ENCODE measurements at places on chromosomes 6 and 20.

- DNase-seq = no peak
Observed at GRCh38 chr6:115668781-115669180, 391.9 kb downstream of the FRK start.

GRCh38 chr20:48716086-48716485 lies 111.7 kb downstream of the PREX1 start:
- DNase-seq = no peak

- DNase-seq = no peak
Observed at GRCh38 chr6:163771180-163771579, 356.7 kb downstream of the QKI start.

DNA sequence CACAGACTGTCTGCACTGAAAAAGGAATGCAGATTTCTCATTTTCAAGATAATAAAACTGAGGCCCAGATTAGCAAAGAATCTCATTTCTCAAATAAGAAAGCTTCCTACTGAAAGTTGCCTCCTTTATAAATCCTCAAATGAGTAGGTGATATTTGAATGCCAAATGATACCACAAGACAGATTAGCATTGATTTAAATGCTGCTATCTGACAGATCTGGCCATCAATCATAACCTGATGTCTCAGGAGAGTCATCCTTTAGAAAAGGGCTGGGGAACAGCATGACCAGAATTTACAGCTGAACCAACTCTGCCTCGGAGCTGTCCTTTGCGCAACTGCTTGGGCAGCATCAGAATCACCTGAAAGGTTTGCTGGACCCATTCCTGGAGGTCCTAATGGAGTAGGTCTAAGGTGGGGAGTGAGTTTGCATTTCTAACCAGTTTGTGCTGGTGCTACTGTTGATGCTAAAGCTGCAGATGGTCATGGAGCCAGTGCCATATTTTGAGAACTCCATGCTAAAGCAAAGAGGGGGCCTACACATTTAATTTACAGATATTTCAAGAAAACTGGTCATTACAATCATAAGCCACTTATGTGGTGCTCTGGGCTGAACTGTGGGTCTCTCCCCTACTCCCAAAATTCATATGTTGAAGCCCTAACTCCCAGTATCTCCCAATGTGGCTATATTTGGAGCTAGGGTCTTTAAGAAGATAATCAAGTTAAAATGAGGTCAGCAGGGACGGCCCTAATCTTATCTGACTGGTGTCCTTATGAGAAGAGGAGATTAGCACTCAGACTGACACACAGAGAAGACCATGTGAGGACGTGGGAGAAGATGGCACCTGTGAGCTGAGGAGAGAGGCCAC lies 295.5 kb upstream of the JARID2 start:
- DNase-seq = no peak

GRCh38 chr6:136958168-136958567 lies 36.1 kb downstream of the SLC35D3 start:
- no peak for DNase-seq

DNA sequence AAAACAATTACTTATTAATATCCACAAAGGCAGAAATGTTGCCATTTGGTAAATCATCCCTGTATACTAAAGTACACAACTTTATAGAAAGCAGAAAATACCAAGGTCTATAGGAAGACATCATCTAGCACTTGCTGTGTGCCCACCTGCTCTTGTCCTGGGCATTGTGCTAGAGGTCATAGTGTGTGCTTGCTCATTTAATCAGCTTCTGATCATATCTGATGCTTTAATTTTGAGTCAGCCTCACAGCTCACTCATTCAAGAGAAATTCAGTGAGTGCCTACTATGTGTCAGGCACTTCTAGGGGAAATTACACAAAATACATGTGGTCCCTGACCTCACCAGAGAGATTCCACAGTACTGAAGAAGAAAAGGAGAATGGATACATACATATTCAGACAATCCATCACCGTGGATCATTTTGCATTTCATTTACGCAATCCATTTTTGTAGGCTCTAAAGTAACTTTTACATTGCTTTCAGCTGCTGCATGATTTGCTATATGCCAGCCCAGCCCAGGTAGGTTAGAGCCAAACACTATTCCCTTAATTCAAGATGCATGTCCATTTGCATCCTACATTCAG lies 167.9 kb upstream of the MCHR2 start:
- DNase-seq = no peak

GRCh38 chr20:61478094-61478493 lies 226.0 kb downstream of the CDH4 start:
- DNase-seq = no peak

- DNase-seq = peak; percentile 34
Observed at GRCh38 chr6:159979136-159979874, 10.4 kb downstream of the IGF2R start.

- DNase-seq = no peak
Observed at GRCh38 chr6:41623330-41623729, 14.9 kb upstream of the MDFI start.

GRCh38 chr20:57753332-57754164 lies 43.7 kb upstream of the PMEPA1 start:
- DNase-seq = no peak

DNA sequence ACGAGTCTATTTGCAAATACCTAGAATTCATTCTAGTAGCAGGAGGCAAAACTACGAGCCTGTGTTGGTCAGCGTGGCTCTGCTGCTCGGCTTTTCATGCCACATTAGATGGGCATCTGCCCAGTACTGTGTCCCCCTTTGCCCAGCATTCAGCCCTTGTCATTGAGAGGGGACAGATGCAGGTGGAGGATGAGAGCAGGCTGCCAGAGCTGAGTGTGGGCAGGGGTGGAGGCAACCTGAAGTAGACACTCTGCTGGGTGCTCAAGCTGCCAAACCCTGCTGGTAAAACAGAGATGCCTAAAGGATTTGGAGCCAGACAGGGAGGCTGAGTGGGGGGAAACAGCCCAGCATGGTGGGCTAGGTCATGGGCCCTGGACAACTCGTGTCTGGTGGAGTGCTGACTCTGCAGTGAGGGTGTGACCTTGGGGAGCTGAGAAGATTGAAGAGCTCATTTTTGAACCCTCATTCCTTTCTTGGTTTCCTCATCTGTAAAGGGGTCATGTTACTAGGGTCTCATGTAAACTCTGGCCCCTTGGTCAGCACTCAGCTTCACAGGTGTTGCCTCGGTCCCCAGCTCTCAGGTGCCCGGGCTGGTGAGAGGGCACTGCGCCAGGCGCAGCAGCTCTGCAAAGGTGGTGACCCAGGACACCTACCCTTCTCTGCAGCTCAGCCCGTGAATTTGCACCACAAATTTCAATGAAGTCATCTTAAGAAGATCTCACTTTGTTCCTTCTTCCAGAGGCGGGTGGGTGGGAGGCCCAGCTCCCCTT lies 64.2 kb upstream of the BHLHE23 start:
- no peak for DNase-seq

- DNase-seq = no peak
Observed at GRCh38 chr6:22468256-22468965, 101.0 kb upstream of the HDGFL1 start.

GRCh38 chr6:118746145-118746824 lies 94.9 kb upstream of the CEP85L start:
- DNase-seq = no peak

DNA sequence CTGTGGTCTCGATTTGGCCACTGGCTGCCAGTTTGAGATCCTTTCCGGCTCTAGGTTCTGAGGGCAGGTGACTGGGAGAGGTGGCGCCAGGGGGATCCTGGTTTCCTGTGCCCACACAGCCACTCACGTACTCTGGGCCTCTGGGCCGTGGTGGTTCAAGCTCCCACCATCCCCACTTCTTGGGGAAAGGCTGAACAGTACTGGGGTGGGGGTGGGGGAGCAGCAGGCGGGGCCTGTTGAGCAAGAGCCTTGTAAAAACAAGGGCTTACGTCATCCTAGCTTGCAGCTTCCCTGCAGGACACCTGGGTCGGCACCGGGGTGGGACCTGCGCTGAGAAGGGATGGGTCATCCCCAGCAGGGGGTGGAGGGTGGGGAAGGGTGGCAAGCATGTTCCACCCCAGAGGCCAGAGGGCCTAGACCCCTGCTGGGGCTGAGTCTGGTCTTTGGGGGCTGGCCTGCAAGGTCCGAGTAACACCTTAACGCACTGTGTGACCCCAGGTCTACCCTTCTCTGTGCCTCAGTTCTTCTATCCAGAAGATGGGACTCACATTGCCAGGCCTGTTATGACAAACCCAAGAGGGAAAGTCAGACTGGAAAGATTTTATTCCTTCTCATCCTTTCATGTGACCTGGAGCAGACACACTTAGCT lies 3.1 kb upstream of the CEBPB start:
- DNase-seq = no peak

DNA sequence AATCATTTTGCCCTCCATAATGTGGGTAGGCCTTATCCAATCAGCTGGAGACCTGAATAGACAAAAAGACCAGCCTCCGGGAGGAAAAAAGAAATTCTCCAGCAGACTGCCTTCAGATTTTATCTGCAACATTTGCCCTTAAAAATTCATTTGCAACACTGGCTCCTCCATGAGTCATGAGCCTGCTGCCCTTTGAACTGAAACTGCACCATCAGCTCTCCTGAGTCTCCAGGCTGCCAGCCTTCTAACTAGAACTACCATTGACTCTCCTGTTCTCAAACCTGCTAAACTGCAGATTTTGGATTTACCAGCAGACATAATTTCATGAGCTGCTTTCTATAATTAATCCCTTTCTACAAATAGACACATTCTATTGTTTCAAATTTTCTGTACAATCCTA lies 223.9 kb upstream of the THEMIS start:
- DNase-seq = no peak

DNA sequence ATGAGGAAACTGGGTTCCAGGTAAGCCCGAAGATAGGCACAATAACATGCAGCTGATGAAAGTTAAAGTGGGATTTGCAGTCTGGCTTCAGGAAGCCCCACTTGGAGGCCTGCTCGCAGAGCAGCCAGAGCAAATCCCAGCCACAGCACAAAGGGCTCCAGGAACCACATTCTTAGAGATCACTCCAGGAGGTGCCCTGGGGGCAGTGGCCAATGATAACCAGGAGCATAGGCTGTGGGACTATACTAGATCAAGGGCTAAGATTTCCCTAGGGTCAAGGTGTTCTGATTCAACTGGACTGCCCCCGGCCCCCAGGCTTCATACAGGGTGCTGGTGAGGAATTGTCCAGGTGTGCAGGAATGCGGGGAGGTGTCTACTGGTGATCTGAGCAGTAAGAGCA lies 133.9 kb upstream of the PTPRT start:
- DNase-seq = no peak
